Neural crest cell (in vitro differentiated cells): ENCODE measurements at places on chromosomes 12 and 14. TPM values are rescaled to one million over a fixed set of nuclear protein-coding genes. Genes with fewer than 3 reads are reported as not detected.

The KRT83 gene
- not detected in 2 replicates for total RNA-seq

The AKAP6 gene
- 9.4 and 9.7 TPM in 2 replicates for total RNA-seq

The YBX3 gene
- 86.8 and 90.4 TPM in 2 replicates for total RNA-seq

The SERPINA3 gene
- total RNA-seq, result not detected in 2 replicates

The MYF5 gene
- not detected in 2 replicates for total RNA-seq
